ENCODE measurements at places on chromosomes 1 and 21.

DNA sequence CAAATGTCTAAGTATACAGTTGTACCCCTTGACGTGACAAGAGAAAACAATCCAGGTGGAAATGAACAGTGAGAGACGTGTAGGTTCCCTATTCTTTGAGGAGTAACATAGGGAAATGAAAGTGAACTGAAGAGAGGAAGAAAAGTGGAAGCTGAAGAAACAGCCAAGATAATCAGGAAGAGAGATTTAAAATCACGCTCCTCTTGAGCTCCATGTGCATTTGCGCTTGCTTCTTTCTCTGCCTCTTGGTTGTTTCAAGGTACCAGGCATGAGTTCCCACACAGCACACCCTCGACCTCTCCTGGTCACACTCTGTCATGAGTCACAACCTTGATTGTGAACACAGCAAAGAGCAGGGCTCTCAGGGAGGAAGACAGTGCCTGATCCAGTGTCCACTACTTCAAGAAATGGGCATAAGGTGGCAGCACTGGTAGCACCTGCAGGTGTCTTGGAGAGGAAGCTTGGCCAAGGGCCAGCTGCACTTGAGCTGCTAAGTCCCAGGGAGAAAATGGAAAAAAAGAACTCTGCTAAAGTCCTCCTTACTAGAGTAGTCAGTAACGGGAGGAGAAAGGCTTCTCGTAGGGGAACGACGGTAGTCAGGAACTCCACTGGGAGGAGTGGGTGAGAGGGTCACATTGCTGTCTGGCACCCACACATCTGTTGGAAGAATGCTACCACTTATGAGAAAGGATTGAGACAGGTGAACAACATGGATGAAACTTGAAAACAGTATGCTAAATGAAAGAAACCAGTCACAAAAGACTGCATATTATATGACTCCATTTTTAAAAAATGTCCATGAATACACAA lies 18.3 kb upstream of the ARID1A start:
- DNase-seq, result peak; percentile 63

GRCh38 chr1:29438991-29439390 lies 202.7 kb downstream of the PTPRU start:
- DNase-seq, result peak; percentile 17

DNA sequence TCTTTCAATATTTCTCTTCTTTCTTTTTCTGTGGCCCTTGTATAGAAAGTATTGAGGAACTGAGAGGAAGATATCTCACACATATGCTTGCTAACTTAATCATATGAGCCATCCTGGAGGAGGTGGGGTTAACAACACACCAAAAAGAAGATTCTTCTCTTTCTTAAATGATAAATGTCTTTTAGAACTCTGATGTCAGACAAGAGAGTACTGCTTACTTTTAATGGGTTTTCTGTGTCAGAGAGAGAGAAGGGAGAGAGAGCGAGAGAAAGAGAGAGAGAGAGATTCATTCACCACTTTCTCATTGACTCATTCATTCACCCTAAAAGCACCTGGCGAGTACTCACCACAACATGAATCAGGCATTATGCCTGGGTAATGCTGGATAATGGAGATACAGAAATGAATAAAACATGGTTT lies 250.3 kb upstream of the SGIP1 start:
- DNase-seq, result no peak

GRCh38 chr1:183212870-183213269 lies 26.8 kb downstream of the LAMC2 start:
- no peak for DNase-seq

GRCh38 chr1:185733818-185734735 lies at the start of gene HMCN1:
HMCN1 (plus strand) TSS chr1:185734391; CDS start chr1:185734780, 389 bp downstream.
- peak; percentile 82 for DNase-seq

DNA sequence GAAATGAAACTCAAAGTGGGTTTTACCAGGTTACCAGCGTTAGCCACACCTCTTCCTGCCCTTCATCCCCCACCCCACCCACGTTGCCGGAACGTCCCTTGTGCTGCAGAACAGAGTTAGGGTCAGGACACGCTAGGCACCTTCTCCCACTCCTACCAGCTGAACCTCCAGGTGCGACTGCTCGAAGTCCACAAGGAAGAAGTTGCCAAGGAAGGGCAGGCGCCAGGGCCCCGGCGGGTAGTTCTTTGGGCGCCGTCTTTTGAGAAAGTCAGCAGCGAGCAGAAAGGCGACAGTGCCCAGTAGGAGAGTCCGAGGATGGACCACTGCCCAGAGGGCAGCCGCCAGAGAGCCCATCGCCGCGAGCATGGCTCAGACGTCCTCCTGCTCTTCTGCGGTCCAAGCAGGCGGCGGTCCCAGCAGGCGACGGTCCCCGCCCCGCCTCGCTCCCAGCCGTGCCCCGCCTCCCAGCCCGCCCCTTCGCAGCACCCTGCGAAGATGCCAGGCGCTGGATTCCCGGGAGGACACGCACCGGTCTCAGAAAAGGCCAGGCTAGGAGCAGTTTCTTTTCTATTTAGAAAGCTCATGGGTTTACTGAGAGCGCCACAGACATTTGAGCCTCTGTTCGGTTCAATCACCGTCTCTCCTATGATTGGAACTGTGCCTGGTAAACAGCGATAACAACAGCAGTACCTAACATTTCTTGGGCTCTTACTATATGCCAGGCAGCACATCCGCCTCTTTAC lies at the start of gene CYP2J2:
CYP2J2 (minus strand) TSS at position 393 of the 743 bp plus-strand sequence; CDS start at position 366, 27 bp downstream.
- DNase-seq, result peak; percentile 58

DNA sequence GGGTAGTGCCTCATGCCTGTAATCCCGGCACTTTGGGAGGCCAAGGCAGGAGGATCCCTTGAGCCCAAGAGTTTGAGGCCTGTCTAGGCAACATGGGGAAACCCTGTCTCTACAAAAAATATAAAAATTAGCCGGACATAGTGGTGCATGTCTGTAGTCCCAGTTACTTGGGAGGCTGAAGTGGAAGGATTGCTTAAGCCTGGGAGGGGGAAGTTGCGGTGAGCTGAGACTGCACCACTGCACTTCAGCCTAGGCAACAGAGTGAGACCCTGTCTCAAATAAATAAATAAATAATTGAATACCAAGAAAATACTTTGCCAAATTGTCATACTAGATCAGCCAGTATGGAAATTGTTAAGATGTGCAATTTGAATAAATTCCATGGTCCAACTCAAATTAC lies 5.9 kb upstream of the RBBP5 start:
- DNase-seq, result no peak

DNA sequence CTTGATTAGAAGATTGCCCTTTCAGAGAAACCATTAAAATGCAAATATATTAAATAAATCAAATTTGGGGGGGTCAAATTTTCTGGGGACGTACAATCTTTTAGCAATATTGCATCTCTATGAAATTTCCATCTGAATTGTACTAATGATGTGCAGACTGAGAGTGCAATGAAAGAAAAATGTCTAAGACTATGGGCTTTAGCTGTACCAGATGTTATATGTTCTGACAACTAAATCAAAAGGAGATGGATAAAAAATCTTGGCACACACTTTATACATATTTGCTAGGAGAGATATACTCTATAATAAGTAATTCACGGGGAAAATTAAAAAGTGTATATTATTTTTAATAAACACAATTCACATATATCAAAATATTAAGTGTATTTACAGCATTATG lies 13.0 kb upstream of the PLPPR5 start:
- no peak for DNase-seq

DNA sequence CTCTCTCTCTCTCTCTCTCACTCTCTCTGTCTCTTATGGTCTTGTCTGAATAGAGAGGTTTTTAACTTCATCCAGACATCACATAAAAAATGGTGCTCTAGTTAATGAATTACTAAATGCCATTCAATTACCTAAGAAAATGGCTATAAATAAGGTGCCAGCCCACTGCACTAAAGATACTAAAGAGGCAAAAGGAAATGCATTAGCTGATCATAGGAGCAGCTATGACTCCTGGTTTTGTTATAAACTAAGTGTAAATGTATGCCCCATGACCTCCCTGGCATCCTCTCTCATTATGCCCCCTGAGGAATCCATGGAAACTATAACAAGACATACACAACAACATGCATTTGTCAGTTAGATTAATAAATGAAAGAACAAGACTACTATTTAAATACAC lies 57.5 kb upstream of the PDC start:
- no peak for DNase-seq

DNA sequence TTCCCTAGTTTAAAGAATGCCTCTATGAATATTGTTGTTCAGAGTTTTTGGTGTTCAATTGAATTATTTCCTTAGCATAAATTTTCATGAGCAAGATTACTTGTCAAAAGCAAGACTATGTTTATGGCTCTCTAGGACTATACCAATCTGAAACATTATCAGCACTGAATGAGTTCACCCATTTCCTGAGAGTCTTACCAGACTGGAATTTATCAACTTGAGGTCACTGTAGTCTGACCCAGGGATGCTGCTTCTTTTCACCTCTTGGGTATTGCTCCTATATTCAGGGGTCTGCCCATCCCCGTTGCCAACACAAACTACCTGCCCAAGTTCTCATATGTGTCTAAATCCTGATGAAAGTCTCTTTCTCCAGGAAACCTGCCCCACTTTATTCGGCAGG lies 42.6 kb downstream of the OPTC start:
- no peak for DNase-seq

- no peak for DNase-seq
Observed at GRCh38 chr21:41068496-41068895, 99.5 kb upstream of the BACE2 start.

DNA sequence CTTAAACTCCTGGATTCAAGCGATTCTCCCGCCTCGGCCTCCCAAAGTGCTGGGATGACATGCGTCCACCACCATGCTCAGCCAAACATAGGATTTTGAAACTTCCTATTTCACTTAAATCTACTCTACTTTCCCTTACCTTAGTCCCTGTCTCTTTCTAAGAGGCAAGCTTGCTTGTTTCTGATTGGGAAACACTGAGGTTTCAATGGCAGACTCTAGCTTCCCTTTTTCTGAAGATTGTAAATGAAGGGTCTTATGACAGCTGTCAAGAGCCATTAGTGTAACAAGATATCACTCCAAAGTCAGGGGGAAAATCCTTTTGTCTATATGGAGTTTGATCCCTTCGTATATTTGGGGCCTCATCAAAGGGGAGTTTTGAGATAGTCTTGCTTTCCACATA lies 23.5 kb upstream of the LMO4 start:
- no peak for DNase-seq

DNA sequence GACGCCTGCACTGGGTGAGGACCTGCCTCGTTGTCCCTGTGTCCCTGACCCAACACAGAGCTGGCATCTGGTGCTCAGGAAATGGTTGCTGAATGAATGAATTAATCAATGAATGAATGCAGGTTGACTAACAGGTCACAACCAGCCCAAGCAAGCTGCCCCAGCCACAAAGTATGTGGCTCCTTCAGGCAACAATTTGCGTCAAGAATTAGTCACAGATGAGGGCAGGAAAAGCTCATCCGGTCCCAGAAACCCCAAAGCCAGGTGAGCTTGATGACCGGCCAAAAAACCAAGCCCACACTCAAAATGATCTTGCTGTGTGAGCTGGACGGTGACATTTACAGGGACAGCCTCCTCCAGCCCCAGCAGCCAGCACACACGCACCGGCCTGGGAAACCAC lies 40.6 kb upstream of the GPR153 start:
- no peak for DNase-seq

DNA sequence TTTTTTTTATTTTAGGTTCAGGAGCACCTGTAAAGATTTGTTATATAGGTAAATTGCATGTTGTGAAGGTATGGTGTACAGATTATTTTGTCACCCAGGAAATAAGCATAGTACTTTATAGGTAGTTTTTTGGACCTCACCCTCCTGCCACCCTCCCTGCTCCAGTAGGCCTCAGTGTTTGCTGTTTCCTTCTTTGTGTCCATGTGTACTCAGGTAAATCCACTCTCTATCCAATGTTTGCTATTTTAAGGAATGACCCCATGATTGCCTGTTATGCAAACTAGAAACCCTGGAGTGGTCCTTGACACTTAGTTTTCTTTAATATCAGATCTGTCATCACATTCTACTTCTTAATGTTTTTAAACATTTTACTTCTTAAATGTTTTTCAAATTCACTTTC lies 33.9 kb downstream of the LHX9 start:
- DNase-seq, result no peak
